B cell (primary cell): ENCODE measurements at places on chromosomes 7 and 10.

GRCh38 chr10:114925587-114926586, 12.1 kb upstream of the TRUB1 start:
- no peak for DNase-seq

- no peak for DNase-seq
Measured at GRCh38 chr7:117319181-117319580, 3.7 kb downstream of the WNT2 start.

GRCh38 chr7:27663989-27664331, 1.3 kb upstream of the HIBADH start:
- DNase-seq: no peak

GRCh38 chr7:114688443-114689055, 233.3 kb upstream of the MDFIC start:
- DNase-seq: no peak

GRCh38 chr7:30751696-30752273, at the start of gene INMT:
Gene INMT (plus strand): TSS chr7:30752135. CDS start chr7:30752151, 16 bp downstream.
- no peak for DNase-seq

GRCh38 chr7:138712652-138713051, 11.5 kb upstream of the SVOPL start:
- DNase-seq: no peak

DNA sequence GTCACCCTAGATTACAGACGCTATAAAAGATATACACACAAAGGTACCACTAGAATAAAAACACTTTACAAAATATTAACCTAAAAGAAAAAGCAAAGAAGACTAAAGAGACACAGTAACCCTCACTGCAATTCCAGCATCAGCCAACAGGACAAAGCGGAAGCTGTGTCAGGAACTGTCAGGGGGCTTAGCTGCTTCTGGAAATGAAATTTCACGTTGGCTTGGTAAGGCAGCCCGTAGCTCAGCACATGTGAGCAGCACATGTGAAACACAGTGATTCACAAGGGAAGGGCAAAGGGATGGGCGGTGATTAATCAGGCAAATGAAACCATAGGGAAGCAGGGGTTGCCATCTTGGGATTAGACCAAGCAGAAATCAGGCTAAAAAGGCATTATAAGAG, 195.4 kb downstream of the MGMT start:
- DNase-seq: no peak

GRCh38 chr10:49664006-49664841, 15.2 kb upstream of the C10orf53 start:
- DNase-seq: no peak

GRCh38 chr10:82982110-82982608, 1107.2 kb downstream of the NRG3 start:
- DNase-seq: no peak

DNA sequence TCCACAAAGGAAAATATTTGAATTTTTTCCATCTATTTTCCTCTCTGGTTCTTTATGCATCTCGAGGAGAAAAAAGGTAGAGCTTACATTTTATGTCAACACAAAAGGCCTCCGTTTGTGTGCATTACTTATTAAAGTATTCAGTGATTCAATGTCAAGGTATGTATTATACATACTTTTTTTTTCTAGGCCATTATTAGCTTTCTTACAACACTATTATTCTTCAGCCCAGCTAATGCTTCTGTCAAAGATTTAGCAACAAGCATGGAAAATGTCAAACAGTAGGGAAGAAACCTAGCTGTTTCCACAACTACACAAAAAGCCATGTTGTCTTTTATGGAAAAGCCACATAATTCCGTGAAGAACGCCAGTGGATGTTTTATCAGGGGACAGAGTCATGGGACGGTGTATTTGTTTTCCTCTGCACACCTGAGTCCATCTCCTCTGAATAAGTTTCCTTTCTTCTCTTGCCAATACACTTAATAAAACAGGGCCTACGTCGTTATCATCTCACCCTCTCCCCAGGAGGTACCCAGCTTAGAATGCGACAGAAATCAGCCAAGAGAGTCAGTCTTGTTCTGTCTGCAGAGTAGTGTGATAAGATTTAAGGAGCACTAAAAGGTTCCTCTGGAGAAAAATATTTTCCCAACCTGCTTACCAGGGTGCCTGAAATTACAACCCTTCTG, 209.7 kb upstream of the AUTS2 start:
- DNase-seq: no peak

- DNase-seq: no peak
Measured at GRCh38 chr7:7946486-7946885, 22.1 kb upstream of the GLCCI1 start.

- DNase-seq: no peak
Measured at GRCh38 chr10:43236176-43236850, 30.6 kb downstream of the RASGEF1A start.

DNA sequence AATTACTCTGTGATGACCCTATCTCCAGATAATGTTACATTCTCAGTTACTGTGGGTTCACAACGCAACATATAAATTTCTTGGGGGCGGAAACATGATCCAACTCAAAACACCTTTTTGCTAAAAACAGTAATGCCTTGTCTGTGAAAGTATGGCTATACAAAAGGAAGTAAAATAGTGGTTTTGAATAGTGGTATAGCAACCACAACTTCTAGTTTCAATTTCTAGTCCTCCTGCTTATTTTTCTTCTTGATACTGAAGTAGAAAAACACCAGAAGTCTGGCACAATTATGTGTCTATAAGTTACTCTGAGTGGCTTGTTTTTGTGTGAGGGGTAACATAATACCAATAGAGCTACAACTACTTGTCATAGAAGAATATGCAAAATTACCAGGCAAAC, 21.5 kb upstream of the ZNF800 start:
- peak; percentile 71 for DNase-seq

GRCh38 chr10:116707981-116708380, 34.4 kb downstream of the HSPA12A start:
- DNase-seq: no peak

DNA sequence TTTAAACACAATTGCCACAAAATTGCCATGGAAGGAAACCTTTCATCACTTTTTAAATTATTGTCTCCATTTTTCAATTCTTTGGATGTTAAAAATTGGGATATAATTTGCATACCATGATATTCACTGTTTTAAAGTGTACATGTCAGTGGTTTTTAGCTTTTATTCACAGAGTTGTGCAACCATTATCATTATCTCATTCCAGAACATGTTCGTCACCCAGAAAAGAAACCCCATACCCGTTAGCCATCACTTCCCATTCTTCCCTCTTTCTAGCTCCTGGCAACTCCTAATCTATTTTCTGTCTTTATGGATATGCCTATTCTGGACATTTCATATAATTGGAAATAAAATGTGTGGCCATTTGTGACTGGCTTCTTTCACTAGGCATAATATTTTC, 260.3 kb upstream of the FERD3L start:
- no peak for DNase-seq

DNA sequence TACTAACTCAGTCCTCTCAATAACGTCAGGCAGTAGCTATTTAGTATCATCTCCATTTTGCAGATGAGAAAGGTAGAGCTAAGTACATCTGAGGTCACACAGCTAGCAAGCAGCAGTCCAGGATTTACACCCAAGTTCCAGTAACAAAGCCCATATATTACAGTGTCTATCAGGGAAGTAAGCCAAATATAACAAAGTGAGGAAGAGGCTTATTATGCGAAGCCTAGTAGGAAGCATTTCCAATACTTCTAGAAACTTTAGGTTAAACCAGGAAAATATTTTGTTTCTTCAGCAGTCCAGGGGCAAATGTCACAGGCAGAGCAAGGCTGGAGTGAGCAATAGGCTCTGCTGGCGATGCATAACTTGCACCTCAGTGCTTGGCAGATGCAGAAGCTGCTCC, 53.9 kb downstream of the NOC3L start:
- DNase-seq: no peak
